ENCODE measurements at places on chromosomes 3 and 15. TPM values are rescaled to one million over a fixed set of nuclear protein-coding genes. Genes with fewer than 3 reads are reported as not detected.

GRCh38 chr15:52678468-52679231 lies 538 bp downstream of the ATOSA start:
- peak; percentile 75 for DNase-seq

DNA sequence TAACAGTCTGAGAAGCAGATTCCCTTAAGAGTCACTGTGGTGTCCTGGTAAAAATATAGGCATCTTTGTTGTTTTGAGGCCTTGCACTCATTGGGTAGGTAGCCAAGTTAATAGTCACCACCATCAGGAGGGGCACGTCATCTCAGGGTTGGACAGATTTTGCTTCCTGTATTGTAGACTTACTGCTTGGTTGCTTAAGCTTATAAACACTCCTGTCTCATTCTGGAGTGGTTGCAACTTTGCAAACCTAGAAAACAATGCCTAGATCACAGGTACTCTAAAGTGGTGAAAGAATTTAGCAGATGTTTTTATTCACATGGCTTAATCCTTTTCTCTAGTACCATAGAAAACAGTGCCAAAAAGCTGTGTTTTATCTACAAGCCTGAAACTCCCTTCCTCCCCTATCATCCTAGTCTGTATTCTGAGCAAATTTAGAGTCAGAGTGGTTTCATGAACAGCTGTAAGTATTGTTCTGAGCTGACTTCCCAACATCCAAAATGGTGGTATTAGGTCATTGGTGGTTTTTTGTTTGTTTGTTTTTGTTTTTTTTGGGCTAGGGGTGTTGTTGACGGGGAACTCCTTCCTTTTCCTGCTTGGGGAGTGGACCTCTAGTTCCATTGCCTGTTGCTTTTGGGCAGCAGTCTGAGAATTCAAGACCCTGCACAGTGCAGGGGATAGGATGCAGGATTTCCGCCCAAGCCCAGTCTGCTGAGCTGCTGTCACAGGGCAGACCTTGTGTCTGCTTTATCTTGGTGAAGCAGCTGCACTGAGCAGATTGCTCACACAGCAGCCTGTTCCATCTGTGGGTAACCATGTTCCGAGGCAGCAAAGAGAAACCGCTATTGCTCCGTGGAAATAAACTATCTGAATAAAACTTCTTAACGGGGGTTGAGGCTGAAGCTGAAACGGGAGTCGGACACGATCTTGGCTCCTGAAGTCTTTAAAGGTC lies 202.0 kb downstream of the AKAP13 start:
- peak; percentile 31 for DNase-seq

SCG5 gene
- total RNA-seq, result not detected

CCK gene
- total RNA-seq, result not detected

GRCh38 chr15:101600035-101600434 lies 52.1 kb downstream of the TM2D3 start:
- DNase-seq, result no peak

DNA sequence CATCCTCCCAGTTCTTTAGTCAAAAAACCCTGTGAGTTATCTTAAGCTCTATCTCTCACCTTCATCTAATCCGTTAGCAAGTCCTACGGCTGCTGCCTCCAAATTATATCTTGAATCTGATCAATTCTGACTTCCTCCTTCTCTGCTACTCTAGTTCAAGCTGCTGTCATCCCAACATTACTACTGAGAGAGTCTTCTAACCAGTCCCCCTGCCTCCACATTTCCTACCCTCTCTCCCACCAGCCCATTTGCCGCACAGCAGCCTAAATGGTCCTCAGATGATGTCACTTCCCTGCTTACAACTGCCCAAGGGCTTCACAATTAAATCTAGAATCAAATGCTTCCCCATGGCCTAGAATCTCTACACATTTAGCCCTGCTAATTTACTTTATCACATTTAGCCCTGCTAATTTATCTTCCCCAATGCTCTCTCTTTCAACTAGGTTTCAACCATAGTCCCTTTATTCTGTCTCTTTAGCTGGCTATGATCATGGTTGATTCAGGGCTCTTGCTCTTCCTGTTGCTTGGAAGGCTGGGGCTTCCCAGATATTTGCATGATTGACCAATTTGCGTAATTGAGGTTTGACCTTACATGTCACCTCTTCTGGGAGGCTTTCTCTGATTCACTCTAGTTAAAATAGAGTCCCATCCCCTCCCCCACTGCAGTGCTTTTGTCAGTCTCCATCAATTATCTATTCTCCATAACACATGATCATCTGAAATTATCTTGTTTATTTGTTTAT lies 11.0 kb upstream of the ARL14 start:
- no peak for DNase-seq

DNA sequence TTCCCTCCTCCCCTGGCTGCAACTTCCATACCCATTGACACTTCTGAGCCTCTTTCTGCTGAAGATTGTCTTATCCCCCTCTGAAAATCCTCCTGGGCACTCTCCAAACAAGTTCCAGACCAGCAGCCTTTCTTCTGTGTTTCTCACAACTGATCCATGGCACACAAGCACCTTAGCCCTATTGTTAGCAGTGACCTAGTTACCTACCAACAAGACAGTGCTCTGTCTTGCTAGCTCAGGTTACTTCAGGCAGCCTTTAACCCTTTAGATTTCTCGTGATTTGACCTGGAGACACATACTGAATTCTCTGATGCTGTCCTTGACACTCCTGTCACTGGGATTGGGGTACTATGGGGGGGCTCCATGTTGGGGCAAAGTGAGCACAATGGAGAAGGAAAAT lies 82.1 kb downstream of the GTF2E1 start:
- no peak for DNase-seq

GRCh38 chr3:186757686-186758220 lies 25.6 kb upstream of the EIF4A2 start:
- DNase-seq, result no peak

DNA sequence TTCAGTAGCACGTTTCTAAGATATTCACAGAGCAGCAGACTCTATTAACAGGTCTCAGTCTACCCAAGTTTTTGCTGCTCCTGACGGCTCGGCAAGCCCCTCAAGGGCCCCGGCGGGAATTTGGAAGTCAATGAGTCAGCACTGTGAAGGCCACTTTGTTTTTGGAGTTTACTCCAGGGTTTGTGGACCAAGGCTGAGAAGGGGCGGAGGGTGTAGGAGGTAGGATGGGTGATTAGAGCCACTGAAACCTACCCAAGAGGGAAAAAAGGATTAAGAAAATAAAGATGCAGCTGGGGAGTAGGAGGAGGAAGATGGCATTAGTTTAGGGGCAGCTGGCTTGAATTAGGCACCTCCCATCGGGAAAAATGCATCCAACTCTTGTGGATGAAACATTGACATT lies 87.6 kb downstream of the BDH1 start:
- DNase-seq, result no peak

DNA sequence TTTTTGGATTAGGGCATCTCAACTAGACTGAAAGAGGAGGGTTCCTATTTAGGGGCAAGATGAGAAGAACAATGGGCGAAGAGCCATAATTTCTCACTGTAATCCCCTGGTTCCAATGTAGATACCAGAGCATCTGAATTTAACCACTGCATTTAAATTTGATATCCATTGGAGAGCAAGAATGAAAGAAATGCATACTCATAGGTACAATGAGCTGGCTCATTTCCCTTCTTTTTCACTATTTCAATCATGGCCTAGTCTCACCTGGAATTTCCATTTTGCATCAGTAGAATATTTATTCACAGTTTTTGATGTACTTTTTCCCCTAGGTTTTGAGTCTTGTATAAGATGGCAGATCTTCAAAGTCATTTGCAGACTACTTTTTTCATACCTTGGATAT lies 13.8 kb downstream of the EPHB1 start:
- no peak for DNase-seq

GRCh38 chr15:85495096-85495495 lies 114.7 kb downstream of the AKAP13 start:
- DNase-seq, result no peak

DNA sequence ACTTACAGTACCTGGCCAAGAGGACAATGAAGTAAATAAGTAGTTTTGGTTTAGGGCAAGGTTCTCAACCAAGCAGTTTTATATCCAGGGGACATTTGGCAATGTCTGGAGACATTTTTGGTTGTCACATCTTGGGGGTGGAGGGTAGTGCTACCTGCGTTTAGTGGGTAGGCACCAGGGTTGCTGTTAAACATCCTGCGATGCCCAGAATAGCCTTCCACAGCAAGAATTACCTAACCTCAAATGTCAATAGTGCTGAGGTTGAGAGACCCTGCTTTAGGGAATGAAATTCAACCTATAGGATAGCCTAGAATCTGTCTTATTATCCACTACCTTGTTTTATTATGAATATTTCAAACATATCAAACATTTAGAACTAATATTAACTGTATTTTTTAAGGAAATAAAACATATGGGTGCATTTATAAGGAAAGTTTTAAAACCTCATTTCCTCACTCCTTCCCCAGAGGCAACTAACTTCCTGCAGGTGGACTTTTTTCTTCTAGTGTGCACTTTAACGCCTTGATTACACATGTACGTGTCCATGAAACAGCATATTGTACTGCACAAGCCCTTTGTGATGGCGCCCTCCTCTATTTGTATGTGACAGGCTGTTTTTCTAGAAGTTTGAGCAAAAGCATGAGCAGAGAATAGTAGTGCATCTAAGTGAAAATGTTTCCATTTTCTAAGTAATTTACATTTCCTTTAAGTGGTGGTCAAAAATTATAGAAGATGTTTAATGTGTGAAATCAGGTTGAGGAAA lies 57.1 kb downstream of the TRAK1 start:
- DNase-seq, result no peak

DNA sequence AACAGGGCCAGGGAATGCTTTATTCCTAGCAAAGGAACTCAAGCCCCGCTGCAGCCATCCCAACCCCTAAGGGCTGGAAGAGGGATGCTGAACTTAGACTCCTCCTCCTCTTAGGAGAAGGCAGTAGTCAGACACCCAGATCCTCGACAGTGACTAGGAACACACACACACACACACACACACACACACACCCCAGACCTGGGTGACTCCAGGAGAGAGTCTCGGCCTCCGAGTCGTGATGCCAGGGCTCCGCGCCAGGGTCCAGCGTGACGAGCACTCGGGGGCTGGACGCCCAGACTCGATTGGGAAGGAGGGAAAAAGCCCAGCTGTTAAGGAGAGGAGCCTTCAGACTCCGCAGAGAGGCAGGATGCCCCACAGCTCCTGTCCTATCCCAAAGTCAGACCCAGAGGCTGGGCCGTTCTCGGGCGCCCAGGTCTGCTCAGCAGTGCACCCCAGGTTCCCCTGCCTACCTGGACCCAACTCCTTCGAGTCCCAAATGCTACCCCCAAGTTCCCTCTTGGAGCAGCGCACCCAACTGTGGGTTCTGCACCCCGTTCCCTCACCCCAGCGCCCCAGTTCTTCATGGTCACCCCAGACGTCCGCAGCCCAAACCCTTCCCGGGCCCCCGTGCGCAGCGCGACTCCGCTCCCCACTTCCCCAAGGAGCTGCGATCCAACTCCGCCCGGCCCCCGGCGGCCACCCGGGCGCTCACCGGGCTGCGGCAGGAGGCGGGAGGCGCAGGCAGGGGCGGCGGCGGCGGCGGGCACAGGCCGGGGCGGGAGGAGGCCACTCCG lies 421 bp downstream of the BMF start:
- DNase-seq, result peak; percentile 74

- no peak for DNase-seq
These were observed 301.2 kb upstream of the PROK2 start for GRCh38 chr3:72086042-72086742.

ANKRD63 gene
- total RNA-seq, result not detected

SLC15A2 gene
- not detected for total RNA-seq

SLC12A1 gene
- total RNA-seq, result not detected

GRCh38 chr3:62261736-62262135 lies 111.6 kb downstream of the FEZF2 start:
- DNase-seq, result no peak

- DNase-seq, result no peak
These were observed 220.6 kb downstream of the SLCO3A1 start for GRCh38 chr15:92074101-92074500.

HYAL1 gene
- 1.4 TPM for total RNA-seq

- no peak for DNase-seq
These were observed 5.1 kb downstream of the ACAA1 start for GRCh38 chr3:38131621-38132369.

- no peak for DNase-seq
These were observed 269.8 kb downstream of the DIPK2A start for GRCh38 chr3:144241404-144241803.

GRCh38 chr3:1766384-1766783 lies 332.3 kb upstream of the CNTN4 start:
- DNase-seq, result no peak

- DNase-seq, result no peak
These were observed 204.8 kb downstream of the MAGI1 start for GRCh38 chr3:65833761-65834505.

DNA sequence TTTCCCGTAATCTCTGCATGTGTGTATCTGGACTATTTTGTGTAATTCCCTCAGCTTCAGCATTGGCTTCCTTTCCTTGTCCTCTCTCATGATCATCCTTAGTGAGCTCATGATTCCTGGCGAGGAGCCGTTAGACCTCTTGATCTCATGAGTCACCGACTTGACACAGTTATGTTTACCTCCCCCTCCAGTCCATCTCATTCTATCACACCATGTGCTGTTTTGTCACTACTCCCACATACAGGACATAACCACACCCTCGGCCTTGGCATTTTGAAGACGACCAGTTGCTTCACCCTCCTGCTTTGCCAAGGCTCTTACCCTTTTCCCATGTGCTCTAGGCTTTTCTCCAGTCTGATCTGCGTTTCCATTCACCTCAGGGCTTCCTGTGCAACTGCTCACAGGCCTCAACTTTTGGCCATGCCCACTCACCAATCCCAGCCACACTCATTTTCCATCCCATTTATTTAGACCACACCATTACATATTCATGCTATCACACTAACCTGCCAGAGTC lies 41.5 kb downstream of the CP start:
- peak; percentile 97 for DNase-seq

DNA sequence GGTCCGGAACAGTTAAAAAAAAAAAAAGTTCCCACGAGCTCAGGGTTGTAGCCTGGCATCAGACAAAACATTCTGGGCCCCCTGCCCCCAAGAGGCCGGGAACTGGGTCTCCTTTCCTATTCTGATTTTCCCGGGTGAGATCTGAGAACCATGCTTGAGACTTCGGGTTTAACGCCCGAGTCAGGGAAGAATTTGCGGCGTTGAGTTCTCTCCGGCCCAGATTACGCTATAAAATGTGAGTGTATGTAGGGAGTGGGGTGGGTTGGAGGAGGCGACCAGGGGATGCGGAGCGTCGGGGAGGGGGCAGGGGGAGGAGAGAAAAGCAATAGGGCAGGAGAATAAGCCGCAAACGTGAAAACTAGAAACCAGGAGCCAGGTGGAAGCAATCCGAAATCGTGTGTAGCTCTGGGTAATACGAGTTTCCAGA lies 2.7 kb downstream of the ZIC1 start:
- peak; percentile 68 for DNase-seq

KNG1 gene
- not detected for total RNA-seq

NIT2 gene
- 123 TPM for total RNA-seq

SEMA3G gene
- total RNA-seq, result not detected

DNA sequence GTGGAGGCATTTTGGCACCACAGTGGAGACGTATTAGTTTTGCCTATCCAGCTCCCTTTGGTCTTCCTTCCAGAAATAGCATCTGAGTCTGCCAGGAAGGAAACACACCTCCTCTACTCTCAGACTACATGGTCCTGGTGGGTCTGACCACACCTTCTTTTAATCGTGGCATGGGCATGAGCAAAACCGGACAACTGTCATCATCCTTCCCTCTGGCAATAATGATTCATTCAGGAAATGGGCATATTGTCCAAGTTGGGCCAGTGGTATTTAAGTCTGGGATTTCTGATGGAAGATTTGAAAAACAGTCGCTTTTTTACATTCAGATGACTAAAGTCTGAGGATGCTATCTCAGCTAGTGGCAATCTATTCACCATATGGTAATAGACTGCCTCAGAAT lies 601.0 kb upstream of the ADAMTS9 start:
- DNase-seq, result no peak

FANCI gene
- total RNA-seq, result 34.4 TPM
